ENCODE measurements at places on chromosomes 13 and 19.

DNA sequence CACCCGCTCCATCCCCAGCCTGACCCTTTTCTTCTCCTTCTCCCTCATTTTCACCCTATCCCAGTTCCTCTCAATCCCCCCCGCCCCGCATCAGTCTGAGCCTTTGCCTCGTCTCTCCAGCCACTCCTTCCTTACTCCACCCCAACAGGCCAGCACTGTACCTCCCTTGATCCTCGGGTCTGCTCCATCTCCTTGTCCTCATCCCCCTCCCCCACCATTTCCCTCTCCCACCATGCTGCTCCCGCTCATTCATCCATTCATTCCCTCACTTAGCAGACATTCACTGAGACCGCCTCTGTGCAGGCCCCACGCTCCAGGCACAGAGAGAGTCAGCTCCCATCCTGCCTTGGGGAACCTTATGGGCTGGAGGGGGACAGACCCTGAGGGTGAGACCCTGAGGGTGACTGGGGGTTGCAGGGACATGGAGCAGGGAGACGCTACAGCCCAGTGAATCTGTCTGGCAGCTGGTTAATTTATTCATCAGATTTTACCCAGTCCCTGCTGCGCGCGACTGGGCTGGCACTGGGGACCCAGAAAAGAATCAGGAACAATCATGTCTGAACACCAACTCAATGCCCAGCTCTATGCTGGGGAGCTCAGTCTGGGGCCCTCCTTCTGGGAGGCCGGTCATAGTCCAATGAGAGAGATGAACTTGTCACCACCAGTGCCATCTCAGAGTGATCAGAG, 881 bp downstream of the ARHGAP33 start:
- no peak for DNase-seq

- DNase-seq = no peak
Observed at GRCh38 chr13:85099245-85099644, 700.0 kb downstream of the SLITRK6 start.

GRCh38 chr13:24854311-24854710, 90.3 kb downstream of the RNF17 start:
- DNase-seq = no peak

- DNase-seq = peak; percentile 3
Observed at GRCh38 chr13:28100150-28101121, at the start of gene FLT3. Gene FLT3, minus strand, starts transcription at chr13:28100576. Its CDS starts 66 bp downstream, at chr13:28100510.

- no peak for DNase-seq
Observed at GRCh38 chr13:43257765-43258164, 234.4 kb downstream of the DNAJC15 start.

GRCh38 chr19:18782559-18783225, 8.4 kb downstream of the COMP start:
- DNase-seq = no peak

- DNase-seq = no peak
Observed at GRCh38 chr13:56459286-56459685, 681.4 kb upstream of the PRR20A start.

DNA sequence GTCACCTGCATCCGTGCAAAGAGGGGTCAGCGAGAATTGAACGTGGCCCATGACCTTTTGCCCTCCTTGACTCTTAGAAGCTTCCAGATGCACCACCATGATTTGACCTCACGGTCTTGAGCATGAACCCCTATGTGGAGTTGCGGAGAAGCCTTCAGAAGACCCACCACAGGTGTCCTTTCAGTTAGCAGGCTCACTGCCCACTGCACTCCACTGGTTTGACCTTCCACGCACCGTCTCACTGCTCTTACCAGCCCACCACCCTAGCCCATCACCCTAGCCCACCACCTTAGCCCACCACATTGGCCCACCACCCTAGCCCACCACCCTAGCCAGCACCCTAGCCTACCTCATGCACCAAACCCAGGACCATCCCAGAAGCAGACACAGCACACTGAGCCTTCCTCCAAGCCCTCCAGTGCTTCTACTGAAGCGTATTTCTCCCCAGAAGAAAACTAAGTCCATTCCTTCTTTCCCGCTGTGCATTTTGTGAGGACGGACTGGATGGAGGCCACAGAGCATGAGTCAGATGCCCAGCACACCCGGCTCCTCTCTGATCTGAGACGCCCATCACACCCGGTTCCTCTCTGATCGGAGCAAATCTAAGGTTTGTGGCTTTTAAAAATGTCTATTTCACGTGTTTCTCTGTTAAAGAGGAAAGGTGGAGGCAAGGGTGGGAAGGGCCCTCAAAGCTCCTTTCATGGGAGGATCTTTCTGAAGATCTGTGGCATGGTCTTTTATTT, 45.8 kb downstream of the SOX1 start:
- DNase-seq = no peak

DNA sequence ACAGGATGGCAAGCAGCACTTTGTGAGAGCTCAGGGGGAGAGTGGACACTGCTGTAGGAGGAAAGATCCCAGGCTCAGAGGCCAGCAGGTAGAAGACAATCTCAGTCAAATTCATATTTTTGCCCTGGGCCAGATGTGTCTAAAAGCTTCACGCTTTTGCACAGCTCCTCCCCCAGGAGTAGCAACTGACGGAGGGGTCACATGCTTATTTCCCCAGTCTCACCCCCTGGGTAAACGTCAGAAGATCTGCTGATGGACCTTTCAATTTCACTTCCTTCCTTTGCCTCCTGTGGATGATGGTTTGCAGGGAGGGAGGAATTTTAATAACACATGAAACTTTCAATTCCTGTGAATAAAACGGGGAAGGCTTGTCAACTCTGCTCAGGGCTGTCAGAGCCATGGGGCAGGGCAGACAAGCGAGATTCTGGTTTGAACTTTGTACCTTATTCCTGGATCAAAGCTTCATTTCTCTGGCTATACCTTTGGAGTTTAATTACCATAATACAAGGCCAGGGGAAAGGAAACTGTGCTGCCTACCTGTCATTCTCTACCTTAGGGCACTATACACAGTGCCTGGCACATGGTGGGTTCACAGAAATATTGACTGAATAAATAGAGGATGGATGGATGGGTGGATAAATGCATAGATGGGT, 41.0 kb downstream of the POU4F1 start:
- no peak for DNase-seq

DNA sequence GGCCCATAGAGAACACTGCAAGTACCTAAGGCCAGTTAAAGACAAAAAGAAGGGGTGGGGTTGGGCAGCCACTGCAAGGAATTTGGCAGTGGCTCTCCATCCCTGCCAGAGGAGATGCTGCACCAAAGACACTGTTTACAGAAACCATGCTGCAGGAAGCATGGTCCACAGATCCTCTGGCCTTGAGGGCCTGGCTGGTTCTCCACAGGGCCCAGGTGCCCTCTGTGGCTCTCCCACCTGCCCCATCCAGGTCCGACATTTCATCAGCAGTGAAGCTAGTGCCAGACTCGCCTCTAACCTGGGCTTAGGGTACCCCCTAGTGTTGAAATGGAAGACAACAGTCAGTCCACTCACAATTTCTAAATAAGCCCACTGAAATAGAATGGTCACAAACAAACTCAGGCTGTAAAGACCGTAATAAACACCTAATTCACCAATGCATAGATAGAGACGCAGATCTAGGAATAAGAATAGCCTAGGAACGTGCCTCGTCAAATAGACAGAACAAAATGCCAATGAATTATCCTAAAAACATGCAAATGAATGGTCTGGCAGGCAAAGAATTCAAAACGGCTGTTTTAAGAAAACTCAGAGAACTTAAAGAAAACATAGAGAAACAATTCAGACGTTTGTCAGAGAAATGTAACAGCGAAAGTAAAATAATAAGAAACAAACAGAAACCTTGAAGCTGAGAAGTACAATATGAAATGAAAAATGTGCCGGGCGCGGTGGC, 23.3 kb downstream of the LYPD4 start:
- peak; percentile 17 for DNase-seq

DNA sequence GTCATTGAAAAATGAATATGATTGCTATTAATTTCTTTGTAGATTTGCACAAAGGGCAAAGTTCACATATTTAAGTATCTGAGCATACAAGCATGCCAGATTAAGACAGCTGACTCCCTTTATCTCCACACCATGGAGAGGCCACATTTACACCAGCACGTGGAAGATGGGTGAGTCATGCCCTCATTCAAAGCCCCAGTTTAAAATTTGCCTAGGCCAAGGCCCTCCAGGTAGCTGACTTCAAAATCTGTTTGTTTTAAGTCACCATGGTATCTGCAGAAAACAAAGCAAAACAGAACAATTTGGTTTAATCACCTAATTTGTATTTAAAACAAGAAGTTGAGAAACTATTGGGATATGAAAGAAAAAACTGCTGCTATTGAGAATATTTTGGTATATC, 109.2 kb downstream of the ESD start:
- DNase-seq = no peak

- no peak for DNase-seq
Observed at GRCh38 chr13:29978211-29978610, 127.8 kb upstream of the UBL3 start.

DNA sequence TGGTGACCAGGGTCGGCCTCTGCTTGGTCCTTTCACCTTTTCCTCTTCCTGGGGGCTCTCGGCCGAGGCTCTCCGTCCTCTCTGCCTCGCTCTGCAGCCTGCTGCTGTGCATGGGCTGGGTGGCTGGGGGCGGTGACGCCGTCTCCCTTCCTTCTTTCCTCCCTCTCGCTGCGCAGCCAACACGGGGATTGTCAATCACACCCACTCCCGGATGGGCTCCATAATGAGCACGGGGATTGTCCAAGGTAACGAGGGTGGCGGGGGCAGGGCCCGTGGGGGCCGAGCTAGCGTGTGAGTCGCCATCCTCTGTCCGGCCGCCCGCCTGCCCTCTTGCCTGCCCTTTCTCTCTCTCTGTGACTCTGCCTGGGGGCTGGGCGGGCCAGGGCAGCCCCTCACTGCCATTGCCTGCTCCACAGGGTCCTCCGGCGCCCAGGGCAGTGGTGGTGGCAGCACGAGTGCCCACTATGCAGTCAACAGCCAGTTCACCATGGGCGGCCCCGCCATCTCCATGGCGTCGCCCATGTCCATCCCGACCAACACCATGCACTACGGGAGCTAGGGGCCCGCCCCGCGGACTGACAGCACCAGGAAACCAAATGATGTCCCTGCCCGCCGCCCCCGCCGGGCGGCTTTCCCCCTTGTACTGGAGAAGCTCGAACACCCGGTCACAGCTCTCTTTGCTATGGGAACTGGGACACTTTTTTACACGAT, 7.1 kb downstream of the YIPF2 start:
- DNase-seq = no peak

DNA sequence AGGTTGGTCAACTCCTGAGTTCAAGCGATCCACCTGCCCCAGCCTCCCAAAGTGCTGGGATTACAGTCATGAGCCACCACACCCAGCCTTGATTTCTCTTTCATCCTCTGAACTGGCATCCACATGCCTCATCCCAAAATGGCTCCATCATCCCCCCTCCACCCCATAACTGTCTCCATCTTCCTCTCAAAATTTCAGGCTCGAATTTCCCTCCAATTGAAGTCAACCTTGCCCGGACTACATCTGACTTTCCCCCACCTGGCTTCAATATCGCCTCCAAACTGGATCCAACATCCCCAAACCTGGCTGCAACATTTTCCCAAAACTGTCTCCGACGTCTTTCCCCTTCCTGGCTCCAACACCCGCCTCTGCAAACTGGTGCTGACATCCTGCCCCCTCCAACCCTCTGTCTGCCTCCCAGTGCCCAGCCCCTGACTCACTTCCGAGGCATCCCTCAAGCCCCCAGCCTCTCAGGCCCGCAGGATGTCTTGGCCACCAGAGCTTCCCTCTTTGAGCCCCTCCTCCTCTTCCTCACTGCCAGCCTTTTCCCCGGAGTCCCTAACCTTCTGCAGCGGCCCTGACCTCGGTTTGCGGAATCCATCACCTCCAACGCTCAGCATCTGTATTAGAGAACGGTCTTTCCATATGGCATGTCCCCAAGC, 943 bp downstream of the EXOC3L2 start:
- no peak for DNase-seq

GRCh38 chr19:13461536-13461935, 44.7 kb downstream of the CACNA1A start:
- no peak for DNase-seq

DNA sequence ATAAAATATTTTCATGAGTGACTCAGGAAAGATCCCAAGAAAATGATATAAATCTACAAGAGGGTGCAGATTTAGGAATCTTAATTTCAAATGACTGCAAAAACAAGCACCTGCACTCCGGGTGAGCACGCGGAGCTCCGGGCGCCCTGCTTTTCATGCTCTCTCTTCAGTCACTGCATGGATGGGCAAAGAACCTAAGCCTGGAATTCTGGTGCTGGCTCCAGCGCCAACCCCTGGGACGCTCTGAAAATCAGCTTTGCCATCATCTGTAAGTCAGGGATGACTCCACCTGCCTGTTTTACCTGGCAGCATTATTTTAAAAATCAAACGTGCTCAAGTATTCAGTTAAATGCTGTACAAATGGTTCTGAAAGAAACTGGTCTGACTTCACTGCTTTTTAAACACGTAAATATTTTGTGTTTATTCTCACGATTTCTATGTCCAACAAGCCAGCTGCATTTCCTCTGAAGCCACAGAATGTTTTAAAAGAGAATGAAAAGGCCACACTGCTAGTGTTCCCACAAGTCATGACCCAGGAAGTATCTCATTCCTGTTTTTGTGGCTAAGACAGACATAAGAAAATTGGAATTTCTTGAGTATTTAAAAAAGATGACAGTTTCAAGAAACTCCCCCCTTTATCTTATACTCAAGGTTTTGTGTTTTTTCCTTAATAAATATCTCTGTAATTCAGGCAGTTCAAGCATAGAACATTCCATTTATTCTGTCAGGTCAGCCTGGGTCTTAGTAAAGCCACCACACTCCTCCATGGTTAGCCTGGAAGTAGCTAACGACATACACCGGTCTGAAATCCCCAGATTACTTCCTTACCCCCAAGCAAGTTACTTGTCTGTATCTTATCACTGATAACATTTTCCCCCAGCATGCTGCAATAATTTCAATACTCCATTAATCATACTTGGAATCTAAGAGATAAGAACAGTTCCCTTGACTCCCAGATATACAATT, 81.1 kb downstream of the COL4A1 start:
- DNase-seq = no peak

DNA sequence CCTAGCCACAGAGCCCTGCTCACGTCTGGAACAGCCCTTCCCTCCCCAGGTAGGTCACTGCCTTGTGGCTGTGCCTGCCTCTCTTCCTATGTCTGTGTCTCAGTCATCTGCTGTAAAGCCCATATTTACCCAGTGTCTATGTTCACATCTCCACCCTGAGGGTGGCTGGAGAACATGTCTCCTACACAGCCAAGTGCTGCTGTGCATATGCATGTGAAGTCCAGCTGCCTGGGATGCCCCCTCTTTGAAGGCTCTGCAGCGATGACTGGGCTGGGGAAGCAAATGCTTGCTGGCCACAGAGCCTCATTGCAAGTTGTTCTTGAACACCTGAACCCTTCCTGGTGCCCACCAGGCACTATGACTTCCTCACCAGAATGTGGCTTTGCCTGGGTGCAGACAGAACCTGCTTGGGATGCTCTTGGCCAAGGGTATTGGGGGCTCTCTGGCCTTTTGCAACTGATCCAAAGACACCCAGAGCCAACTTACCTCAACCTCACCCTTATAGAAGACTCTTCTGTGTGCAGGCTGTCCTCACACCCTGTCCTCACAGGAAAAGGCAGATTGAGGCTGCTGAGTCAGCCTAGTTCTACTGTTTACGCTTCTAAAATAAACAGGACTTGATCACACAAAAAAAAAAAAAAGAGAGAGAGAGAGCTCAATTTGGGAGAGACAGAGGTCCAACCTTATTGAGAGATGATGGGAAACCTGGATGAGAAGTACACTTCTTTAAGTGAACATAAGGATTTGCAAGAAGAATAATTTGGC, 26.5 kb downstream of the MRPL57 start:
- DNase-seq = no peak

GRCh38 chr13:20270163-20270865, 38.2 kb upstream of the GJB6 start:
- DNase-seq = no peak
